ENCODE measurements at places on chromosomes 16 and 17.

DNA sequence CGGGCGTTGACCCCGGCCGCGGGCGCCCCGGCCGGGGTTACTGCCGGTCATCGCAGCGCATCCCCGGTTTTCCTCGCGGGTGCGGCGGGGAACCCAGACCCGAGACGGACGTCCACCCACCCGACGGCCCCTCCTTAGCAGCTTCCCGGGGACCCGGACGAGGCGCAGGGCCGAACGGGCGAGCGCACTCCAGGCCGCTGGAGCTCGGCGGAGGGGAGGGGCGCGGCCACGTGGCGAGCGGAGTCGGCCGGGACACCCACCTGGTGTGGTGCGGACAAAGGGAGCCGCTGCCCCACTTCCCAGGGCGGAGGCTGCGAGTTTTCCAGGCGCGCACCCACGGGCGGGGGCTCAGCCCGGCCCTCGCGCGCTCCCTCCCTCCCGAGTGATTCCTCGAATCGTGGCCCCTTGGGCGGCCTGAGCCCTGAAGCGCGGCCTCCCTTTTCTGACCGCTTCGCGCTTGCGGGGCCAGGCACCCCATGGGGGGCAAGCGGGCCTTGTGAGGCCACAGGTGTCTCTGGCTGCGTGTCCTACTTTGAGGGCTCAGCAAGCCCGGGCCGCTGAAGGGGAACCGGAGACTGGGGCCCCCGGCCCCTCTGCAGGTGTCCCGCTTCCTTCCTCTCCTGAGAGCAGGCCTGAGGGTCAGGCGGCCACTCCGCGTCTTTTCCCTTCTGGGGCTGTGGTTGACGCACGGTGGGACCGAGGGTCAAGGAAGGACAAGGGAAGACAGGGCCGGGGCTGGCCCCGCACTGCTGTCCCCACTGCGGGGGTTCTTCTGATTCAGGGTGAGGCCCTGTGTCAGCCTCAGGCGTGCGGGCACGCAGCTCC is 1.1 kb upstream of the FASN start:
- DNase-seq: no peak

DNA sequence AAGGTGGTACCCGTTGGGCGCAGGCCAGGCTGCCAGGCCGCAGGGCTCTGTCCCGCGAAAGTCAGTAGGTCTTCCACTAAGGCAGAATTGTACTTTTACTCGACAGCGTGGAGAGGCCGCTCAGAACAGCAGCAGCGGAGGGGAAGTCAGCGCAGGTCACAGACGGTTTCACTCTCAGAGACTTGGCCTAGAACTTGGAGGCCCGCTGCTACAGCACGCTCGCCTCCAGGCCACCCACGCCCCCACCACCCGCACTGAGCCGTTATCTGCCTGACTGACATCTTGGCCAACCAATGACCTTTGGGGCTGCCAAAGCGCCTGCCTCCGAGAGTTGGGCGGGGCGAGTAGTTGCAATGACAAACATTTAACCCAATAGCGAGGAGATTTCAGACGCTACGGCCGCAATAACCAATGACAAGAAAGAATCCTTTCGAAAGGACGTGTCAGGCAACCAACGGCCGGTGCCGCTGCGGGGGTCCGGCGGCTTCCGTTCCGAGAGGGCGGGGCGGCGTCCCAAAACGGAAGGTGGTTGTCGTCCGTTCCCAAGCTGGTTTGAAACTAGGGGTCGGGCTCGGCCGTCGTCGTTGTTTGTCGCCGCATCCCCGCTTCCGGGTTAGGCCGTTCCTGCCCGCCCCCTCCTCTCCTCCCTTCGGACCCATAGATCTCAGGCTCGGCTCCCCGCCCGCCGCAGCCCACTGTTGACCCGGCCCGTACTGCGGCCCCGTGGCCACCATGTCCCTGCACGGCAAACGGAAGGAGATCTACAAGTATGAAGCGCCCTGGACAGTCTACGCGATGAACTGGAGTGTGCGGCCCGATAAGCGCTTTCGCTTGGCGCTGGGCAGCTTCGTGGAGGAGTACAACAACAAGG is at the start of gene DCAF7:
Gene DCAF7 (plus strand): TSS at position 532 of the 871 bp plus-strand sequence. CDS start 201 bp downstream, at position 733.
- DNase-seq: peak; percentile 100

GRCh38 chr16:12535535-12536411 is 267.9 kb downstream of the CPPED1 start:
- no peak for DNase-seq

GRCh38 chr17:78996781-78997201 is 12.8 kb downstream of the CANT1 start:
- DNase-seq: no peak

- DNase-seq: no peak
Measured at GRCh38 chr17:1904273-1905182, 74.7 kb downstream of the RPA1 start.

GRCh38 chr16:23256440-23256839 is 45.7 kb upstream of the SCNN1B start:
- no peak for DNase-seq

GRCh38 chr17:76270127-76270592 is 5.0 kb downstream of the UBALD2 start:
- no peak for DNase-seq

DNA sequence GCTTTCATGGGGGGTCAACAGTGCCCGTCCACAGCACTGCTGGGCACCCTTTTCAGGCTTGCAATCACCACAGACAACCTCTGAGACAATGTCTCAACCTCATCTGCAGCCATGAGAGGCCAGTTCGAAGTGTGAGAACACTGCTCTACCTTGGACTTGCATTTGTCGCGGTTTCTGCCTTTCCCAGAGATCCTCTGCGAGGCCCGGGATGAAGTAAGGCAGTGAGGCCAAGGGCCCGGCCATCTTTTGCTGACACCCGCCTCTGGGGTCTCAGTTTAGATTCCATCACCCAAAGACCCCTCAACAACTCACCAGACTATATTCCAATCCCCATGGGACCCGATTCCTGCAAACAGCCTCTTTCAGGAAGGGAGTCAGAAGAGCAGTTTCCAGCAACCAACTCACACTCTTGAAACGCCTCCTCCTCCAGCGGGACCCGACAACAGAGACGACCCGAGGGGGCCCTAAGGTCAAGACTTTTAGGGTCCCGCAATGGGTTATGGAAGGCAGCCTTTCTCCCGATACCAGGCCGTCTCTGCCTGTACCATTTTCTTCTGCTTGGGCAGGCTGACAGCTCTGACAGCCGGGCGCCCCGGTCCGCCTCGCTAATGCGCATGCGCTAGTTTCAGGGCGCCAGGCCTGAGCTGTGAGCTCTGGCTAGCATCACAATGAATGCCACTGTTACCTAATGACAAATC is 576.0 kb downstream of the KCNJ18 start:
- no peak for DNase-seq
